Breast epithelium (tissue), 4 donors: ENCODE measurements at places on chromosomes 5 and 9.

DNA sequence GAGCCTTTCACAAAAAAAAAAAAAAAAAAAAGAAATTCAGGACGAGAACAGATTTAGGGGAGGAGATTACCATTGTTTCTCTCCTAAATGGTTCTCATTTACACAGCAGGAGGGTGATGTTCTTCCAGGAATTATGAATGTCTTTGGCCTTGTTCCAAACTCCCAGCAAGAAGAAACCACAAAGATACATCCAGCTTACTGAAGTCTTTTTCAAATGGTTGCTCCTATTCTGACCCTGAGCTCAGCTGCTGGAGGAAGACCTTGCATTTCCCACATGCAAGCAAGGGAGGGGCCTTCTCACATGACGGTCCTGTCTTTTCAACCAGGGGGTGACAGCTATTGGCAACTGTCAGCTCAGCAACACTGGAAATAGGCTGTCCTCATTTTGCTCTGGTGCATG, 203.0 kb upstream of the VLDLR start:
- no peak for DNase-seq

- DNase-seq: no peak
Observed at GRCh38 chr9:113477058-113477457, 13.5 kb downstream of the RGS3 start.

- DNase-seq: no peak
Observed at GRCh38 chr9:83999141-83999918, 18.7 kb downstream of the RMI1 start.

- DNase-seq: no peak
Observed at GRCh38 chr5:119453040-119453373, 710 bp downstream of the HSD17B4 start.

DNA sequence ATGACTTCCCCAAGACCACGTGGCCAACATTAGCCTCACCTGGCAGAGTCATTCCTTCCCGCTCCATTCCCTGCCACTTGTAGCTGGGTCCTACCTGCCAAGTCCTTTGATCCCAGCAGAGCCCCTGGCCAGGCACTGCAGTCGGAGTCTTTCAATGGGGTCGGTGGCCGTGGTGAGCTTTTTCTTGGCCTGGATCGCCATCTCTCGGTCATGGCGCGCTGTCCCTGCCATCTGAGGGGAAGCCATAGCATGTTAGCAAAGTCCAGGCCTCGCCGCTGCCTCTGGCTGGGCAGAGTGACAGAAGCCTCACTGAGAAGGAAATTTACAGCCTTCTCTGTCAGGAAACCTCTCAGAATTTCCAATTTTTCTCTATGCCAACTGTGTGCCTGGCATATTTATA, 17.5 kb downstream of the CAPSL start:
- no peak for DNase-seq

DNA sequence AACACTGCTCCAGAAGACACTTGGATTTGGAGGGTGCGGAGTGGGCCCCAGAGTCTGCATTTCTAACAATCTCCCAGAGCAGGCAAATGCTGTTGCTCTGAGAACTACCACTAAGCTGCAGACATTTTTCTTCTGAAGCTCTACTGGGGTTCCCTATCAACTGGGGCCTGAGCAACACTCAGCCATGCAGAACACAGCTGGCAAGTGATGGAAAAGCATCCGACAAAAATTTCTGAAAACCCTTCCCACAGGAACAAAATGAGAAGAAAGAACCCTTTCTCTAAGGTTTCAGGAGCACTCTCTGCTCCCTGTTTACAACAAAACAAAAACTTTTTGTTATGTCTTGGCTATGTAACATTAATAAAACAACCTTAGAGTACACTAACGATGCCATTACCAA, 516.9 kb downstream of the CTNND2 start:
- no peak for DNase-seq
